ENCODE measurements at places on chromosomes 16 and 17.
A peak's percentile ranks its signal among the peaks of the same experiment; 100 is the strongest.

- no peak for DNase-seq
Measured at GRCh38 chr16:81940781-81941560, 70.3 kb downstream of the SDR42E1 start.

GRCh38 chr17:45954914-45955313 lies 44.1 kb upstream of the STH start:
- DNase-seq, result no peak

- DNase-seq, result no peak
Measured at GRCh38 chr16:84090211-84090610, 26.5 kb downstream of the MBTPS1 start.

GRCh38 chr17:61383689-61384201 lies 15.9 kb upstream of the TBX2 start:
- DNase-seq, result no peak

DNA sequence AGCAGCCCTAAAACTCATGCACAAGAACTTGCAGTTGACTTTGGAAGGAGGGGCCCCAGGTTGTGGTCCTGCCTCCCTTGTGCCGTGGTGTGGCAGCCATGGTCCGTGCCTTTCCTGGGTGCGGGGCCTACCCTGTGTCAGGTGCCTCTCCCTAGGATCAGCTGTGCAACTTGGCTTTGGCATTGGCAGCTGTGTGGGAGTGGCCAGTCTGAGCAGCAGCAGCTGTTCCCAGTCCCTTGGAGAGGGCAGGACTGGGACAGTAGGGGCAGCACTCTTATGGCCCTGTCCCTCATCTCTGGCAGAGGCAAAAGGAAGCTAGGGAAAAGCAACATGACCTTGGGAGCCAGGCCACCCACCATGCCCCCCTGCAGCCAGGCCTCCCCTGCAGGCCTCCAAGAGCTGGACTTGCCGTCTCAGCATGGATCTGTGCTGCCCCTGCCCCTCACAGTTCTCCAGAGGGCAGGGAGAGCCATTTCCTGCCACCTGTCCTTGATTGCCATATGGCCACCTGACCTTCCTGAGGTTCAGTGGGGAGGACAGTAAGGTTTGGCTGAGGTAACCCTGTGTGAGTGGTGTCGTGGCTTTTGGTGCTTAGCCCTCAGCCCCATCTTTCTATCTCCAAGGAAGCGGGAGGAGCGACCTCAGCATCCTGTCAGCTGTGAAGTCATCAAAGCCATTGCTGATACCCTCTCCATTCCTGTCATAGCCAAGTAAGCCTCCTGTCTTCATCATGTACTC lies 15.5 kb upstream of the NFATC3 start:
- DNase-seq, result peak; percentile 56

DNA sequence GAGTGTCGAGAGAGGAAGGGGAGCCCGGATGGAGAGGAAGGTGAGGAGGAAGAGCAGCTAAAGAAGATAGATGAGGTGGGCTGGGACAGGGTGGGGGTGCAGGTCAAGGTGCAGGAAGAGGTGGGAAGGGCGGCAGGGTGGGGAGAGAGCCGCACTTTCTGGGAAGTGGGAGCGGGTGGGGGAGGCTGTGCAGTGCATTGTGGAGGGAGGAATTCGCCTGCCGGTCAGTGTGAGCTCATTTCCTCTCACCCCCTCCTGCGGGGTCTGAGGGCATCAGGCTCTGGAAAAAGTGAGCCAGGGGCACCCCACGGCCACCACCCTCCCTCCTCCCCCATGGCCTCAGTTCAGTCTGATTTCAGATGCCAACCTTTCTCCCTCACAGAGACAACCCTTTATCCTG lies 2.5 kb upstream of the ARHGAP23 start:
- no peak for DNase-seq

DNA sequence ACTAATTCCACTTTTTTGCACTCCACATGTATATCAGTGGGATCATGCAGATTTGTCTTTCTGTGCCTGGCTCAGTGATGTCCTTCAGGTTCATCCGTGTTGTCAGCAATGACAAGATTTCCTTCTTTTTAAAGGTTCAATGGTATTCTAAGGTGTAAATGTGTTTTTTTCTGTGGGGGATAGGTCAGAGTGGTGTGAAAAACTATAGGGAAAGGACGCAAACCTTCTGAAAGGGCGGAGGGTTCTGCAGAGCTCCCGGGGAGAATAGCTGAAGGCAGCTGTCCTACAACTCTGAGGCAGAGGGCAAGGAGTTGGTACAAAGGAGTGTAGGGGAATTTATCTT lies 21.9 kb upstream of the CSNK1D start:
- no peak for DNase-seq

DNA sequence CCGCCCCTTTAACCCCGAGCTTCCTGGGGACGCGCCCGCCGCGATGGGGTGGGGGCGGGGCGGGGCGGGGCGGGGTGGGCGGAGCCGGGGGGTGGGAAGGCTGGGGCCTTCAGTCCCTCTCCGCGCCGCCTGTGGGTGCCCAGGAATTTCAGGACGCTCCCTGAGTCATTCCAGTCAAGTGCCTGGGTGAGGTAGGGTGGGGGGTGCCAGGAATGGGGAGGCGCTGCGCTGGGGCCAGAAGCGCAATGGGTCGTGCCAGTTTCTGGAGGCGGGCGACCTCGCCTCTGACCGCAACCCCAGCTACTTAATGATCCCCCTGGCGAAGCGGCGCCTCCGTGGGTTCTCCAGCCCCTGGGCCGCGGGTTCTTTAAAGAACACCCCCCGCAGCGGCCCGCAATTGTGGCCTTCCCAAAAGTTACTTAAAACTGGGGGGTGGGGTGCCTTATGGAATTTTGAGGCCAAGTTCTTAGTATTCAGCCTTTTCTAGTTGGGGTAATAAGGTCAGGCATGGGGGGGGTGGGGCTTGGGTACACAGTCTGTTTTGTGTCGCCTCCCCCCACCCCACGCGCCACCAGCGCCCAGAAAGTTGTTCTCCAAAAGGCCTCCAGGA lies 826 bp upstream of the GSE1 start:
- DNase-seq, result no peak
